Osteocyte (in vitro differentiated cells): ENCODE measurements at places on chromosomes 1 and 21. TPM values are rescaled to one million over a fixed set of nuclear protein-coding genes. Genes with fewer than 3 reads are reported as not detected.
A peak's percentile ranks its signal among the peaks of the same experiment; 100 is the strongest.

GRCh38 chr1:150156868-150157603 lies 7.3 kb downstream of the PLEKHO1 start:
- DNase-seq, result no peak

GRCh38 chr1:84698151-84699110 lies 8.2 kb upstream of the SSX2IP start:
- no peak for DNase-seq

GRCh38 chr1:22654692-22655091 lies 1.7 kb downstream of the C1QB start:
- DNase-seq, result no peak

DNA sequence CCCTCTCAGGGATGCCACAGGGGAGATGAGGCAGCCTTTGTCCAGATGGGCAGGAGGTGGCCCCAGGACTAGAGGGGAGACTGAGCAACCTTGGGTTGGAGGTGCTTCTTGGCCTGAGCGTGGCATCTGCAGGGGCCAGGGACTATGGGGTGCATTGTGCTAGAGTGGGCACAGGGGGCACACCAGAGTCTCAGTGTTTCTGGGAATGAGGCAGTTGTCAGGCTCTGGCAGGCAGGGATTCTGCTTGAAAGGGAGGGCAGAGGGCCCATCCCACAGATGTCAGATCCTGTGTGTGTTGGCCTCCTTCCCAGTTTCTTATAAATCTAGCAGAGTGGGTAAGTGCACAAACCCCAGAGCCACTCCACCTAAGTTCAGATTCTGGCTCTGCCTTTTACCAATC lies 13.7 kb downstream of the LGR6 start:
- DNase-seq, result peak; percentile 91

DNA sequence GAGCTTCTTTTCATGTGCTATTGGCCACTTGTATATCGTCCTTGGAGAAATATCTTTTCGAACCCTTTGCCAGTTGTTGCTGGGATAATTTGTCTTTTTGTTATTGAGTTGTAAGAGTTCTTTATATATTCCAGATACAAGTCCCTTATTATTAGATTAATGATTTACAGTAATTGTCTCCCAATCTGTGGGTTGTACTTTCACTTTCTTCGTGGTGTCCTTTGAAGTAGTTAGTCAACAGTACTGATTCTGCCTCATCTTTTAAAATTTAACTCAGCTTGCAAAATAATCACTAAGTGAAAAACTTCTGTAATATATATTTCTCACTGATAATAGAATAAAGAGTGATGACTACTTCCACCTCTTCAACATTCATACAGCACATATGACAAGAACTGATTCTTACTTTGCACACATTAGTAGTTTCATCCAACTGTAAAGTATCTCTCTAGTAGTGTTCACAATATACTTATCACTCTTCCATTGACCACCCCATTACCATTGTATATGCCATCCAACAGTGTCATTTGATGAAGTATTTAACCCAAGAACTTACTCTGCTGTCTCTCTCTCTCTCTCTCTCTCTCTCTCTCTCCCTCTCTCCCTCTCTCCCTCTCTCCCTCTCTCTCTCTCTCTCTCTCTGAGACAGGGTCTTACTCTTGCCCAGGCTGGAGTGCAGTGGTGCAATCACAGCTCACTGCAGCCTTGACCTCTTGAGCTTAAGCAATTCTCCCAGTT lies 104.2 kb upstream of the DMRTA2 start:
- no peak for DNase-seq

- no peak for DNase-seq
Measured at GRCh38 chr1:76491737-76492136, 375.5 kb upstream of the ST6GALNAC5 start.

- DNase-seq, result no peak
Measured at GRCh38 chr1:232962761-232963745, 12.6 kb downstream of the NTPCR start.

- no peak for DNase-seq
Measured at GRCh38 chr1:65297706-65298105, 11.6 kb upstream of the DNAJC6 start.

TCEA3 gene
- 4.0 and 4.6 TPM in 2 replicates for total RNA-seq
